ENCODE measurements at places on chromosomes 6 and 20.

DNA sequence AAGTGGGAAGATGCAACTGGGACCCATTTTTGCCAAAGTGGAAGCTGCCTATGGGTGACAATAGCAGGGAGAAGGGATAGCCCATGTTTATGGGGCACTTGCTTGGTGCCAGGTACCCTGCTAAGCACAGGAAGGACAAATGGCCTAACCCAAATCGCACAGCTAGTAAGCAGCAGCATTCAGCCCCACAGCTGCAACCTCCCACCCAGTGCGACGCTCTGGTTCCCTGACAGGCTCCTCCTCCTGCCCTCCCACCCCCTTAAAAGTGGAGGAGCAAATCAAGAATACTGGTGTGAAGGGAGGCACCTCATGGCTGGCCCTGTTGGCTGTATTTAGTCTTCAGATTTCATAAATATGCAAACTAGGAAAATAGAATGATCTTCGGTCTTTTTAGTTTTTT is 76.2 kb downstream of the RIN2 start:
- no peak for DNase-seq

DNA sequence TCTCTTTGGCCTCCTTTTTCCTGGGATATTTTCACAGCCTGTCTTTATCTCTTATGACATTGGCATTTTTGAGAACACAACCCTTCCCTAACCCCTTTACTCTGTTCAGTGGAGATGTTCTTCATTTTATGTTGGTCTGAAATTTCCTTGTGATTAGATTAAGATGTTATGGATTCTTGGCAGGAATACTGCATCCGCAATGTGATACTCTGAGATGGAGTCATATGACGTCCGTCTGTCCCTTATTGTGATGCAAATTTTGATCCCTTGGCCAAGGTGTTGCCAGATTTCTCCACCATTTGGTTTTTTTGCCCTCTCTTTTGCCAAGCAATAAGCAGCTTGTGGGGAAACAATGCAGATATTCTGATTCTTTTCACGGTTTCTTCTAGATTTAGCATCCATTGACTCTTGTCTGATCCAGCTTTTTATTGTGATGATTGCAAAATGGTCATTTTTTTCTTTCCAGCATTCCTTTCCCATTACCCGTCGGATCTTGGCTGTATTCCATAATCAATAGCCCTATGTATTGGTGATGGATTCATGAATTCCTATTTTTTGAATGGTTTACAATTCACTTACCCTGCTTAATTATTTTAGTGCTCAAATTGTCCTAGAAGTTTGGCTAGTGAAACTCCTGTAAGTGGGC is 85.1 kb downstream of the NCOA3 start:
- peak; percentile 62 for DNase-seq

DNA sequence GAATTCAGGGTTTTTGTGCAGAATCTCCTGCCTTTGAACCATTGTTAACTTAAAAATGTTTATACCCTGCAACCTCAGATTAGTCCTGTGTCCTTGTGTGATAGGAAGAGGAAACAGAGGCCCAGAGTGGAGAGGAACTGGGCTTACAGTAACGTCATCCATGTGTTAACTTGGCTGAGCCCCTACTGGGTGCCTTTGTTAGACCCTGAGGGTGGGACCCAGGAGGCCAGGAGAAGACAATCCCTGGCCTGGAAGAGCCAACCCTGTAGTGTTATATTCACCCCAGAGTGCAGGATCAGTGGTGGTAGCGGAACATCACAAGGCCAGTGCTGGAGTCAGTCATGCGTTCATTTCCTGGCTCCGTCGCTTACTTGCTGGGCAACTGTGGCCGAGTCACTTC is 10.6 kb downstream of the MYLK2 start:
- DNase-seq: no peak

DNA sequence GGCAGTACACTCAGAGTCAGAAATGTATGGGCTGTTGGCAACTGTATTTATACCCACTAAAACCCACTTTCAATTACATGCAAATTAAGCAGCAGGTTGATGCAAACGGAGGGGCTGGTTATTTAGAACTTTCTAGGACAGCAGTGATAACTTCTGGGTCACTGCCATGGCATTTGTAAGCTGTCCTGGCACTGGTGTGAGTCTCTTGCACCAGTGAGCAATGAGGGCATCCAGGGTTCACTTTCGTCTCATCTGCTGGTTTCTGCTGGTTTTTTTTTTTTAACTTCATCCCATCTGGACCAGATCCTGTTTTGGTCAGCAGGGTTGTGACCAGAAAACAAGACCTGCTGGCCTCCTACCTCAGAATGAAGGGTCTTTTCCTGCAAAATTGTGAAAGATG is 49.2 kb downstream of the CDH26 start:
- no peak for DNase-seq

DNA sequence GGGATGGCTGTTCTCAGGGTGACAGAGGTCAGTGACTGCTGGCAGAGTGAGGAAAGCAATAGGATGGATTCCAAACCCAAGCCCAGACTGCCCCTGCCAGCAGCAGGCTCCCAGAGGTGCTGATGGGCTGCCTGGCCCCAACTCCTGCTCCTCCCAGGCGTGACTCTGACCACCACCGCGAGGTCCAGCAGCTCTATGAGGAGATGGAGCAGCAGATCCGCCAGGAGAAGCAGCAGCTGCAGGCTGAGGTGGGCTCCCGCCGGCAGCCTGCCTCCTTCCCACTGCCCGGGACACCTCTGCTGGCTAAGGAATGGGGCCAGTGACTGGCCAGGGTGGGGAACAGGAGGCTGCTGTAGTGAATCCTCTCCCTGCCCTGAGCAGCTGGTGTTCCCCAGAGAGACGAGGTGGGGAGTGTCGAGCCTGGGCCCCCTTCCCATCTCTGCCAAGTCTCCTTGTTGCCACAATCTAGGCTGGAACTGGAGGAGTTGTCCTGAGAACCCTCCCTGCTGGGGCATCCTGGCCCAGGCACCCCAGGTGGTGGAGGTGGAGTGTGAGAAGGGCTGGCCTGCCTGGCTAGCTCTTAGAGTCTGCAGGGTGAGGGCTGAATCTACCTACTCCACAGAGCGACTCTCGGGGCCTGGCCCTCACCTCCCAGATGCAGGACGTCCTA is 20.4 kb downstream of the RAB44 start:
- DNase-seq: no peak

GRCh38 chr20:35151736-35152135 is 4.6 kb upstream of the EDEM2 start:
- no peak for DNase-seq

- DNase-seq: no peak
These were observed 5.3 kb upstream of the MOG start for GRCh38 chr6:29651413-29652197.

DNA sequence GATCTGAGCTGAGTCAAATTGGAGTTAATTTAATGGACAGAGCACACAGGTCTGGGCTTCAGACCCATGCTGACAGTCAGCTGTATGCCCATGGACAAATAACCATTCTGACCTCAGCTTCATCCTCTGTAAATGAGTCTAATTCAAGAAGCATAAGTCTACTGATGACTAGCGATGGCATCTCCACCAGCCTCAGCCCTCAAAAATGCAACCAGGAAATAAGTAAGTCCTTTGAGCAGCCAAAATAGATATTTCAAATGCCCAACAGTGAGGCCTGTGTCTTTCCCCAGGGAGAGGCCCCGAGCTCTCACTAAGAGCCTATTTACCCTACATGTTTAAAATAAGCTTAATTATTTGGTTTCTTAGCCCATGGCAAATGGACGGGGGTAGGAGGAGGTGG is 114.2 kb upstream of the MTHFD1L start:
- peak; percentile 72 for DNase-seq

GRCh38 chr6:113143206-113143605 is 713.9 kb upstream of the MARCKS start:
- DNase-seq: peak; percentile 57

- DNase-seq: no peak
These were observed 511 bp upstream of the SLC35B2 start for GRCh38 chr6:44257753-44258324.

GRCh38 chr6:93972791-93973190 is 553.4 kb upstream of the EPHA7 start:
- DNase-seq: no peak

GRCh38 chr6:36171573-36171972 is 25.0 kb upstream of the BRPF3 start:
- DNase-seq: no peak

- DNase-seq: no peak
These were observed 160.5 kb upstream of the LAMP5 start for GRCh38 chr20:9353916-9354276.

GRCh38 chr6:10531942-10532341 is 10.8 kb downstream of the GCNT2 start:
- DNase-seq: no peak

DNA sequence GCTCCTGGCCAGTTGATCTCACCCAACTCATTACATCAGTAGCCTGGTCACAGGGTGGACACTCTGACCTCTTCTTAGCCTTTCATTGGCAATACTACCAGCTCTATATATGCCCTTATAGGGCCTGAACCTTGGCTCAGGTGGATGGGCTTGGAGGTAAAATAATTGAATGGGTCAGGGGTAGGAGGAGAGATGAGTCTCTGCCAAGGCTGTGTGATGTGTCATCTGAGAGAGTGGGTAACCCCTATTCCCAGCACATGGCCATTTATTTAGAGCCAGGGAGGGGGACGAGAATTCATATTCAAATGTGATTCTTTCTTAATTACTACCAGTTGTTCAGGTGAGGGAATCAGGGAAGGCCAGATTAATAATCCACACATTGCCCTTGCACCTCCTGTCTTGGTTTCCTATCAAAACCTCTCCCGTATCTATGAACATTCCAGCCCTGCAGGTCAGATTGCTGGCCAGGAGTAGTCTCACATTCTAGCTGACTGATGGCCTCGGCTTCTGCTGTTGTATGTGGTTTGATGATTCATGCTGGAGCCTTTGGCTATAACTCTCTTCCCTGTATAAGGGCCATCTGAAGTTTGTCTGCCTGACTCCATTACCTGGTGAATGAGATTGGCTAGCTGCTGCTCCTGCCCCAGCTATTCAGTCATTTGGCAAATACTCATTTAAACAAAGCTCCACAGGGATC is 13.4 kb downstream of the C20orf173 start:
- DNase-seq: peak; percentile 83

DNA sequence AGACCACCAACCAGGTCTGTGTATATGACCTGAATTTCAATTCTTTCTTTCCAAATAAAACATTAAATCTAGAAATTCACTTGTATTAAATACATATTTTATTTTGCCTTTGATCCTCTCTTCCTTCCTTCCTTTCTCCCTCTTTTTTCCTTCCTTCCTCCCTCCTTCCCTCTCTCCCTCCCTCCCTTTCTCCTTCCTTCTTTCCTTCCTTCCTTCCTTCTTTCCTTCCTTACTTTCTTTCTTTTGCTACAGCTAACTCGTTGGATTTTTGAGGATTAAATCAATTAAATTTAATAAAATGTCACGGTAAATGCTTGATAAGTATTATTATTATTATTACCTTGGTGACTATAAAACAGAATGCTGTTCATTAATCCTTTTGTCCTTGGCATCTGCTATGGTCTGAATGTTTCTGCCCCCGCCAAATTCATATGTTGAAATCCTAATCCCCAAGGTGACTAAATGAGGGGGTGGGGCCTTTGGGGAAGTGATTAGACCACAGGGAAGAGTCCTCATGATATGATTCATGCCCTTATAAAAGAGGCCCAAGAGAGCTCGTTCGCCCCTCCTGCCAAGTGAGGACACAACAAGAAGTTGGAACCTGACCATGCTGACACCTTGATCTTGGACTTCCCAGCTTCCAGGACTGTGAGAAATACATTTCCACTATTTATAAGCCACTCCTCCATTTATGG is 67.6 kb upstream of the BTBD3 start:
- peak; percentile 77 for DNase-seq

GRCh38 chr6:11393713-11394627 is 143.6 kb upstream of the TMEM170B start:
- DNase-seq: peak; percentile 86

DNA sequence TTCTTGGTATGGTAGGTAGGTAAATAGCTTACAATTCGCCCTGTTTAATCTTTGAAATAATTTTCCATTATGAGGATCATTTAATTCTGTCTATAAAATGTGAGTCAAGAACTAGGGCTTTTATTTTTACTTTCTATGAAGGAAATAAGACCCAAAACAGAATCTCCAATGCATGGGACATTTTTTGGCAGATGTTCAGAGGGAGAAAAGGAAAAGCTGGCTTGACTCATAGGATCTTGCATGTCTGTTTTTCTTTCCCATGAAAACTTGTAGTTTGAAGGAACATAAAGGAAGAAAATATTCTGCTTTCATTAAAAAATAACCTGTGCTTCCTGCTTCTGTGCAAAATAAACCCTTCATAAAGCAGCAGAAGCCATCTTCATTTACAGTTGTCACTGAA is 143.1 kb upstream of the INSM1 start:
- no peak for DNase-seq

GRCh38 chr6:2034256-2034655 is 211.1 kb downstream of the GMDS start:
- no peak for DNase-seq

DNA sequence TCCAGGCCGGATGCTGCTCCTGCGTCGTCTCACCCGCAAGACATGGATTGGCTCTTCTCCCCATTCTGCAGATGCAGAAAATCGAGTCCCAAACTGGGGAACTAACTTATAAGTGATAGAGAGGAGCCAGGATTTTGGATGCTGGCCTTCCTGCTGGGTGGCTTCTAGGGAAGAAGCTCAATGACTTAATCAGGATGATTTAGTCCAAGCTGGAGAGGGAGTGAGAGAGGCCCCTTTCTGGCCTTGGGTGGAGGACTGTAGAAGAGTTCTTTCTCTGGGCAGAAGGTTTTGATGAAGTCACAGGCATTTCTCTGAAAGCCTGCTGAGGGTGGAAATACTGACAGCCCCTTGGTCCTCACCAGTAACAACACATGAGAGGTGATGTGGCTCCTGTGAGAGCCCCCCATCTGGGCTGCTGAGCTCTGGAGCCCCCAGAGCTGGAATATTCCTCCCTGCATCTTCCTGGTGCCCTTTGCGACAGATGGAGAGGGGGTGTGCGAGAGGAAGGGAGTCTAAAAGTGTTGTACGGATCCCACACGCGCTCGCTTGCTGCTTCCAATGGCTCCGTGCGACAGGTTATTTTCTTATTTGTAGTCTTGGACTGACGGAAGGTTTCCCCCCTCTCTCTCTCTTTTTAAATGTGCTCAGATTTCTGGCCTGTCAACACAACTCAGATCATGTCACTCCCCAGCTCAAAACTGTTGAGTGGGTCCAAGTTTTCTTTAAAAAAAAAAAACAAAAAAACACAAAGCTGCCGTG is 3.5 kb downstream of the SIRPA start:
- DNase-seq: no peak

DNA sequence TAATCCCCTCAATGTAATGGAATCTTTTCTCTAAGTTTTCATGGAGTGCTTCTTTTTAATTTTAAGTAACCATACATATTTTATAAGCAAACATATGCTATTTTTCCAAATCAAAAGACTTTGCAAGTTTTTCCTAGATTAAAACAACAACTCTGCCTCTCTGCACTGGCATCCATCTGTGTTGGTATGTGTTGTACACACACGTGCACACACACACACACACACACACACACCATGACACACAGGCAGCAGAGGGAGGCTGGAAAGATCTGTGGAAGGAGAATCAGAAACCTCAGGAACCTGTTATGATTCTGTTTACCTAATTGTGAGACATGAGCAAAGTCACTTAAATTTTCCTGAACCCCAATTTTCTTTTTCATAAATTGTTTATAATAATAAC is 295.0 kb upstream of the PRDM1 start:
- DNase-seq: no peak

- no peak for DNase-seq
These were observed 158.8 kb downstream of the DLL1 start for GRCh38 chr6:170132011-170132521.

Measured in fibroblast of skin of right biceps (primary cell).